ENCODE measurements at places on chromosomes 6 and 20.

DNA sequence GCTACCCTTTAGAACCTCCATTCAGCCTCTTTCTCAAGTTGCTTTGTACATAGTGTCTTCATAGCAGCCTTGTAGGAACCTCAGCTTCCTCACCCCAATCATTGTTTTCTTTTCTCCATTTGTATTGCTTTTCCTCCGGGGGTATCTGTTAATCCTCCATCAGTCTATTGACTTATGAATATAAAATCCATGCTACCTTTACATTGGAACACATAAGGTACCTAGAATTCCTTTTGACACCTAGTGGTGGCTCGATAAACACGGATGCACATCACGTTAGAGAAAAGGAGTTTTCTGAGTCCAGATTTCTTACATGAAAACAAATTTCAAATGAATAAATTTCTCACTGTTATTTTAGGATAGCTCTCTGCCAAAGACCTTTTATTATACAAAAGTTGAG lies 6.3 kb upstream of the EDN1 start:
- DNase-seq, result no peak

GRCh38 chr6:1602049-1602713 lies 7.5 kb upstream of the FOXC1 start:
- no peak for DNase-seq

DNA sequence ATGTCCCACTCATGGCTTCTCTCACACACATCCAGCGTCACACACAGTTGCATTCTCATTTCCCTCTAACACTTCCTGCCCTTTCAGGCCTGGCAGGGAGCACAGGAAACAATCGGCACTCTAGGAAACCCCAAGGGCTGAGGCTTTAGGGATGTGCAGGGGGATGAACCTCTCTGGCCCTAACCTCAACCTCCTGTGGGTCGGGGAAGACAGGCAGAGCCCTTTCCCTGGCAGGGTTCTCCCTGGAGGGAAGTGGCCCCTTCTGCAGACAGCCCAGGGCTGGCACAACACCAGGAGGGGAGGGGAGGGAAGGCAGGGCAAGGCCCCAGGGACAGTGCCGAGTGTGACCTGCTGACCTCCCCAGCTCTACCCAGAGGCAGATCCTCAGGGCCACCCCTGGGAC lies 2.7 kb downstream of the TEAD3 start:
- no peak for DNase-seq

DNA sequence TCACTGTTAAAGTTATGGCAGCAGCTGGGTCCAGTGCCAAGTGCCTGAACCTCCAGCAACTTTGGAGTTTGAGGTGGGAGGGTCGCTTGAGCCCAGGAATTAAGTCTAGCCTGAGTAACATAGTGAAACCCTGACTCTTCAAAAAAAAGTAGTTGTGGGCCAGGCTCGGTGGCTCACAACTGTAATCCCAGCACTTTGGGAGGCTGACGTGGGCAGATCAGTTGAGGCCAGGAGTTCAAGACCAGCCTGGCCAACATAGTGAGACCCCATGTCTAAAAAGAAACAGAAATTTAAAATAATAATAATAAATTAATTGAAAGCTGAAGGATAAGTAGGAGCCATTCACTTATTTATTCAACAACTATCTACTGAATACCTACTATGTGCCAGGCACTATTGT lies 33.8 kb downstream of the FKBP5 start:
- no peak for DNase-seq

DNA sequence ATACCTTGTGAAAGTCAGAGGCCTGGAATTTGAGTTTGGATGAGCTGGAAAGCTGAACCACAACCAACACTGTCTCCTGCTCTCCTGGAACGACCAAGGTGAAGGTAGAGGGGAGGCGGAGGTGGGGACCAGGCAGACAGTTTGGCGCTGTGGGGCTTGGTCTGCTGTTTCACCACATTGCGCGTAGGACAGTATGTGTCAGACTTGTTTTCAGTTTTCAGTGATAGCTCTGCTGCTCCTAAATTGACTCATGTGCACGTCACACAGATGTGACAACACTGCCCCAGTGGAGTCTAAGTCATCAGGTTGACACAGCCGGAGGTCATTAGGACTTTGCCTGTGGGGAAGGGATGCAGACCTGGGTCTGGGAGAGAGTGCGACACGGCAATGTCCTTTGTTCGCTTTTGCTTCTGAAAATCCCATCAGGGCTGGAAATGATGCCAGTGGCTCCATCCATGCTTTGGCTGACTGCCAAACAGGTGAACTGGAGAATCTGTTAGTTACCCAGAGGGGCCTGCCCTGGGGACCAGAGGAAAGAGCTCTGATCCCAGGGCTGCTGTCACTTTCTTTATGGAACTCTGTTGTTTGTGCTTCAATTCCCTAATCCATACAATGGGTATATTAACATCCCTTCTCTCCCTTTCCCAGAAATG lies 255.5 kb downstream of the CDC5L start:
- DNase-seq, result no peak

GRCh38 chr20:25025986-25026605 lies 31.8 kb downstream of the ACSS1 start:
- no peak for DNase-seq

DNA sequence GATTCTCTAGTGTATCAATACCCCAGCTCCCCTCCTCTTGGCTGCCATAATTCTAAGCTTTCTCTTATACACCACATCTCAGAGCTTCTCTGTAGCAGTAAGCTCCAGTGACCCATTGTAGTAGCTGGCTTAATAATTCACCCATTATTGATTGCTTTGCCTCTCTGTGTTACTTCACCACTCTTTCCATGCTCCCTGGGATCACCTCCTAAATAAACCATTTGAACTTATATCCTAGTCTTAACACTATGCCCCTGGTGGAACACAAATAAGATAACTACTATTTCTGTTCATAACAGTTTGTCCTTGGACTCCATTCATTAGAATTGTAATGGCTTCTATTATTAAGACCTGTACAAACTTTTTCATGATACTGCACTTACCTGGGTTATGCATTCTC lies 758.9 kb downstream of the KIF16B start:
- DNase-seq, result no peak

GRCh38 chr6:22145376-22145775 lies 151.5 kb downstream of the PRL start:
- DNase-seq, result no peak

DNA sequence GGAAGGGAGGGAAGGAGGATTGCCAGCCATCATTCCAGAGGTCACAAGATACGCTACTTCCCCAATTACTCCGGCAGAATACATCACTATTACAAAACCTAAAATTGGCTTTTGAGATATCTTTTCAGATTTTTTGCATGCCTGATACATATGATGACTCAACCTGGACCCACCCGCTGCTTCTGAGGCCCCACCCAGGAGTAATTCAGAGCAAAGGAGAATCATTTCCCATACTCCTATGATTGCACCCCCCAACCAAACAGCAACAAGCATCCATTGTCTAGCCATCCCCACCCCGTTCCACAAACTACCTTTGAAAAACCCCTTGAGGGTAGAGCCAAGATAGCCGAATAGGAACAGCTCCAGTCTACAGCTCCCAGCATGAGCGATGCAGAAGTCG lies 163.5 kb upstream of the GJE1 start:
- DNase-seq, result no peak

DNA sequence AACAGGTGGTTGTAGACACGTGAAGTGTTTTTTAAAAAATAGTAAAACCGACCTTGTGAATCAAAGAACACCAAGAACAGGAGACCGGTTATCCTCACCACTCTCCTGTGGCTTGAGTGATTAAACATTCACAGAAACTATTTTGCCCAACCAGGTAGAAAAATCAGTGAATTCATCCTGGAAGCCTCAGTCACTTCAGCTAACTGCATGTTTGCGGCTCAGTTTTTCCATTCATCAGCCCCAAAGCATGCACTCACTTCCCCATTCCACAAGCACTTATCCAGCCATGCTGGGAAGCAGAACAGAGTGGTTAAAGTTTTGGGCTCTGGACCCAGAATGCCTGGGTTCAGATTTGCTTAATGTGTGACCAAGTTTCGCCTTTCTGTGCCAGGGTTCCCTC lies 2.4 kb downstream of the LRRN4 start:
- DNase-seq, result no peak

- DNase-seq, result no peak
Observed at GRCh38 chr20:49887251-49888211, 27.8 kb downstream of the SPATA2 start.

DNA sequence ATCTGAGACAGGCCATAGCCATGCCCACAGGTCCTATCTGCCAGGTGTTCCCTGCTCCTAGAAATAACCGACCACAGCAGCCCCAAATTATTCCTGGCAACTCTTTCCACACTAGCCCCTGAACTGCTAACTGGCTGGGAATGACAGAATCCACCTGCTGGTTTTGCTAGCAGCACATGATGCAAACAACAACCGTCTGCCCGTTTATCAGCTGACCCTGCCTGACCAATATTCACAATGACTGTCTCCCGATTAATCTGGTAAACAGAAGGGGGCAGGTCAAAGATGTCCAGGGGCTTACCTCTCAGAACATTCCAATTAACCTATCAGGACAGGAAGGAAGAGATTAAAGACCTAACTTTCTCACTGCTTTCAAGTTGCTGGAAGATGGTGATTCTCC lies 101.5 kb downstream of the NRSN1 start:
- DNase-seq, result no peak

DNA sequence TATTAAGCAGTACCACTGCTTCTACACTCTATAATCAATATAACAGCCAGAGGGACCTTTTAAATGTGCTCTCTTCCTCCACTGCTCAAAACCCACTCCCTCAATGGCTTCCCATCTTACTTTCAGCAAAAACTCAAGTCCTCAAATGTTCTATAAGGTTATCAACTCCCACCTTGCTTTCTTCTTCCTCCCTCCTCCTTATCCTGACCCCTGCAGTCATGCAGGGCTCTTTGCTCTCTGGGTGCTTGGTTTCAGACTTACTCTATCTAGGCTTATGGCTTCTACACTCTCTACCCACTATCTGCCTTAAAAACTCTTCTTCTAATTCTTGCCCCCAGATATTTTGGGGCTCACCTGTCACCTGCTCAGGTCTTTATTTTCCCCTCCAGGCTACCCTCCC lies 5.3 kb downstream of the ARHGAP18 start:
- no peak for DNase-seq

GRCh38 chr20:47545499-47545898 lies 43.8 kb downstream of the NCOA3 start:
- DNase-seq, result no peak

DNA sequence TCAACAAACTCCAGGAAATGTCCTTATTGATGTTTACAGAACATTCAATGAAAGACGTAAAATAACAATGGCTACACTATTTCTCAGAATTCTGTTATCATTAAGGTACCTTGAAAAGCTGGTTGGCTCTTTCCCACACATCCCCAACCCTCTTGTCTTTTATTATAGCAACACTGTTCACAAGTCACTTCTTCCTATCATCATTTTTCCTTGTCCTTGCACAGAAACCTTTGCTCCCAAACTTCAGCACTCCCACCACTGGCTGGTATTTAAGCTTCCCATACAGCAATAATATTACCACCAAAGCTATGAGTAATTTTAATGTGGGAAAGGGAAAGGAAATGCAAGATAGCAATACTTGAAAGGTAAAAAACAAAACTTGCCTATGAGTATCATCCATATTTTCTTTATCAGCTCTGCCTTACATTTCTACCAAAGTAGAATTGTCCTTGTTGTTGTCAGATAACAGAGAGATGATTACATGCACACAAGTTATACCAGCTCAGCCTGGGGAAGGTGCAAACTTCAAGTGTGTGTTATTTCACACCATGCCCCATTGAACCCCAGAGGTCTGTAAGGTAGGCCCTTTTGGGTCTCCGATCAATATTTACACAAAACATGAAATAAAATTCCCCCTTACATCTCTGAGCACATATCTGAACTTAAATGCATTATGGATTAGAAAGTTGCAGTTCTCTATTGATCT lies 32.2 kb downstream of the ARHGAP18 start:
- DNase-seq, result no peak

DNA sequence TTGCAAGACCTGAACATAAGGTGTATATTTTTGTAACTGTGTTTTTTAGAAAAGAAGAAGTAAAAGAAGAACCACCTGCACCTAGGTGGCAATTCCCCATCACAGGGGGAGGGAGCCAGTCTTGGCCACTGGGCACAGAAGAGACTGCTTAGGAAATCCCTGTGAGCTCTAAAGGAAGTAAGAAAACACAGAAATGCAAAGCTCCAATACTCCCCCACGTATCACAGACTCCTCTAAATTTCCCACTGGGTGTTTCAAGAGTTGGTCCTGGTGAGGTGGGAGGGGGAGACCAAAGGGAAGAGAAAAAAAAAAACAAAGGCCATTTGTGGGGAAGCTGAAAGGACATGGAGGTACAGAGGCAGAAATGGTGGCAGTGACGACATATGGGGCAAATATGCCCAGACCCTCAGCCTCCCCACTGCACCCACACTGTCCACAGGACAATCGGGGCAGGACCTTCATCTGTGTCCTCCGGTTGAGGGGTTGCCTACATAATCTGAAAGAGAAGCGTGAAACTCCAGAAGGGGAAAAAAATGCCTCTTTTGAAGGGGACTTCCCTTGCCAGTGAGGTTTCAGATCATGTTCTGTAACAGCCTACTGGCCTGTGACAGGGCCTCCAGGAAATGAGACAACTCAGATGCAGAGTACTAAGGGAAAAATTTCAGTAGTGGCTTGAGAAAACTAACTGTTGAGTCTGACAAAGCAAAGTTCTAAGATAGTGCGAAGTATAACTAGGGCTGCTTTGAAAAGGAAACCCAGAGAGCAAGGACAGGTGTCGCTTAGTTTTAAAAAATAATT lies 226.2 kb upstream of the MARCKS start:
- peak; percentile 1 for DNase-seq

- DNase-seq, result no peak
Observed at GRCh38 chr6:169935348-169935718, 183.9 kb downstream of the ERMARD start.

DNA sequence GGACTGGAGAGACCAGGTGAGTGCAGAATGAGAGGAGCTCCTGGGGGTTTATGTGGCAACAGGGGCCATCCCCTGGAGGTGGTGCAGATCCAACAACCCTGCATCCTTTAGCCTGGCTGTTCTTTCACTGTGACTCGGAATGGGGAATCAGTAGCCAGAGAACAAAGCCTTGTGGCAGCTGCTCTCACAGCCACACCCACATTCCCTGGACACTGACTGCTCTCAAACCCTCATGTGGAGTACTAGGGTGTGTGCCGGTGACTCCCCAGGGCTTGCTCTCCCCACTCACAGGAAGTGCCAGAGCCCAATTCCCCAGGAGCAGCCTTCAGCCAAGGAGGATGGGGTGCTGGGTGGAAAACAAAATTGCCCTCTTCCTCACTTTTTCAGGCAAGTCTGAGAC lies 30.2 kb upstream of the GGTLC1 start:
- DNase-seq, result no peak

GRCh38 chr20:35497780-35498189 lies 31.7 kb downstream of the C20orf173 start:
- DNase-seq, result no peak

All from activated CD4-positive, alpha-beta T cell treated with anti-CD3 and anti-CD28 coated beads, Interleukin-2, amount 50 U/mL, for 24 hours (primary cell).